ENCODE measurements at places on chromosomes 3 and 15. TPM values are rescaled to one million over a fixed set of nuclear protein-coding genes. Genes with fewer than 3 reads are reported as not detected.

ACTRT3 gene
- total RNA-seq = 1.5 TPM

CRABP1 gene
- total RNA-seq = not detected

DNA sequence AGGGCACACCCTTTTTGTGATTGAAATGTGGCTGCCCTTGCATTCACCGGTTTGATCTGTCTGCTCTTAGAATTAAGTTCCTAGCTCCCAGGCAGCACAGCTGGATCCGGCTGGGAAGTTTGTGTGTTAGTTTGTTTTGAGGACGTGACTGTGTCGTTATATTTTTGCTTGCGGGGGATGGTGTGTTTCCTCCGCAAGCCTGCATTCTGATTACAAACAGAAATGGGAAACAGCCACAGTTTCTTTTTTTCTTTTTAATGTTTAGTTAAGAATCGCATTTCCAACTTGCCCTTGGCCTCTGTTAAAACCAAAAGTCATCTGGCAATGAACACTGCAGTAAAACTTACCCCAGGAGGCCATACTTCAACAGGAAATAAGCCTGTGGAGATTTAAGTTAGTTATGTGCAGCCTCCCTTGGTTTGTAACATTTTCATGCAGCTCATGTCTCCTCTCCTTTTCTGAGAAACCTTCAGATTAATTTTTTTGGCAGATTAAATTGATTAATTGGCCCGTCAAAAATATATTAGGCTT is 888 bp downstream of the TMOD3 start:
- DNase-seq = no peak
- no peaks in the 10 kb centered on the region for H3K36me3 ChIP-seq
- H3K4me1 ChIP-seq = peaks cover 48% of the 10 kb centered on the region

DNA sequence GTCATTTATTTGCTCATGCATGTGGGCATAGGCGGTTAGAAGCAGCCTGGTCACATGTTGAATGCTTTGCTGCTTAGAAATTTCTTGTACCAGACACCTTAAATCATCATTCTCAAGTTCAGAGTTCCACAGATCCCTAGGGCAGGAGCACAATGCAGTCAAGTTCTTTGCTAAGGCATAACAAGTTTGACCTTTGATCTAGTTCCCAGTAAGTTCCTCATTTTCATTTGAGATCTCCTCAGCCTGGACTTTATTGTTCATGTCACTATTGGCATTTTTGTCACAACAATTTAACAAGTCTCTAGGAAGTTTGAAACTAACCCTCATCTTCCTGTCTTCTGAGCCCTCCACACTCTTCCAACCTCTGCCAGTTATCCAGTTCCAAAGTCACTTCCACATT is 22.8 kb downstream of the HGD start:
- H3K27ac ChIP-seq = no peak overlapping the region
- peaks cover 20% of the 10 kb centered on the region for H3K27me3 ChIP-seq
- H3K36me3 ChIP-seq = no peaks in the 10 kb centered on the region
- H3K4me3 ChIP-seq = no peak overlapping the region
- no peaks in the 10 kb centered on the region for H3K4me1 ChIP-seq

IQCF5 gene
- not detected for total RNA-seq

DNA sequence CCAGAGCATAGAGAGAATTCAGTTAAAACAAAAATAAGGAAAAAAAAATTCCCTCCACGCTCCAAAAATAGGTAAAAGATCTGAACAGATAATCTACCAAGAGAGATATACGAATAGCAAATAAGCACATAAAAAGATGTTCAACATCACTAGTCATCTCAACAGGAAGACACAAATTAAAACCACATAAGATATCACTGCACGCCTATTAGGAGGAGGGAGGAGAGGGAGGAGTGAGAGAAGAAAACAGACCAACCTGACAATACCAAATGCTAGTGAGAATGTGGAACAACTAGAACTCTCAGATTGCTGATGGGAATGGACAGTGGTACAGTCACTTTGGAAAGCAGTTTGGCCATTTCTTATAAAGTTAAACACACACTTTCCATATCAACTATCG is 212.5 kb downstream of the FMN1 start:
- H3K27me3 ChIP-seq = peaks cover 8% of the 10 kb centered on the region
- no peak for DNase-seq
- H3K4me1 ChIP-seq = no peaks in the 10 kb centered on the region

CAV3 gene
- total RNA-seq = not detected

Data from natural killer cell treated with Interleukin-12 subunit alpha and Interleukin-12 subunit beta and Interleukin-15 and Interleukin-18, amount 100 ng/mL, for 72 hours (primary cell).